ENCODE measurements at places on chromosomes 2 and 18.

DNA sequence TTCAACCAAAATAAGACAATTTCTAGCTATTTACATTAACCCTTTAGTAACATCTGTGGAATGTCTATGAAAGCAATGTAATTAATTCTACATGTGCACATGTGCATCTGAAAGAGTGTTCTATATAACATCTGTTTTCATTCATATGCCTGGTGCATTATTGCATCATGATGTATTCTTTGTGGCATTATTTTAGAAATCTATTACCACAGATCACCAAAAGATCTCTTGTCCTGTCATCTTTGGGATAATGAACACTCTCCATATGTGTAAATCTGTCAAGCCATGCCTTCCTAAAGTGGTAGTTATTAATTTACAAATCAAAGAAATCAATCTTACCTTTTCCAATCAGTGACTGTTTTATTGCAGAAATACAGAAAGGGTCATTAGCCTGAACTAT lies 86.9 kb downstream of the TRIB2 start:
- DNase-seq: no peak

- no peak for DNase-seq
Measured at GRCh38 chr2:236168110-236169080, at the start of gene GBX2. TSS of gene GBX2 (minus strand) at chr2:236168386. CDS start at chr2:236167971, 415 bp downstream.

DNA sequence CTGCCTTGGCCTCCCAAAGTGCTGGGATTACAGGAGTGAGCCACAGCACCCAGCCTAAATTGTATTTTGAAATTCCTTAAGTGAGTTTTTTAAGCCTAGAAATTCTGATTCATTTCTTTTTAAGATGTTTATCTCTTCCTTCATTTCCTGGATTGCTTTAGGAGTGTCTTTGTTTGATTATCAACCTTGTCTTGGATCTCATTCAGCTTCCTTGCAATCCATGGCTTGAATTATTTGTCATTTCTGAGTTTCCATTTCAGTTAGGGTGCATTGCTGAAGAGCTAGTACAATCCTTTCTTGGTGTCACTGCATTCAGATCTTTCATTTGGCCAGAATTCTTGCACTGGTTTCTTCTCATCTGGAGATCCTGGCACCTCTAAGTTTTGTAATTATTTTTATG lies 606.4 kb upstream of the ZNF804A start:
- no peak for DNase-seq

DNA sequence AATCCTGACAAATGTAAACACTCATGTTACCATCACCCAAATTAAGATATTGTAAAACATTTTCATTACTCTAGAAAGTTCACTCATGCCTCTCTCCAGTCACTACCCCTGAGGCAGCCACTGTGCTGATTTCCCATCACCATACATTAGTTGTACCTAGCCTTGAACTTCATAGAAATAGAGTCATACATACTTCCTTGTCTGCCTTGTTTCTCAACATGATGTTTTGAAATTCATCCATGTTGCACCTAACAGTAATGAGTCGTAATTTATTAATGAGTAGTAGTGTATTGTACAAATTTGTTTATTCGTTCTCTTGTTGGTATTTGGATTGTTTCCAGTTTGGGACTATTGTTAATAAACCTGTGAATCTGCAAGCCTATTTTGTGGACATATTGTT lies 49.0 kb upstream of the TWSG1 start:
- no peak for DNase-seq

GRCh38 chr18:45734505-45734904 lies 10.5 kb downstream of the SLC14A1 start:
- DNase-seq: no peak

- no peak for DNase-seq
Measured at GRCh38 chr18:31325051-31325450, 7.1 kb downstream of the DSG1 start.

All from stimulated activated CD4-positive, alpha-beta T cell treated with anti-CD3 and anti-CD28 coated beads, Interleukin-2, amount 100 ng/mL, for 48 hours (primary cell).